ENCODE measurements at places on chromosomes 5 and 9.
A peak's percentile ranks its signal among the peaks of the same experiment; 100 is the strongest.

DNA sequence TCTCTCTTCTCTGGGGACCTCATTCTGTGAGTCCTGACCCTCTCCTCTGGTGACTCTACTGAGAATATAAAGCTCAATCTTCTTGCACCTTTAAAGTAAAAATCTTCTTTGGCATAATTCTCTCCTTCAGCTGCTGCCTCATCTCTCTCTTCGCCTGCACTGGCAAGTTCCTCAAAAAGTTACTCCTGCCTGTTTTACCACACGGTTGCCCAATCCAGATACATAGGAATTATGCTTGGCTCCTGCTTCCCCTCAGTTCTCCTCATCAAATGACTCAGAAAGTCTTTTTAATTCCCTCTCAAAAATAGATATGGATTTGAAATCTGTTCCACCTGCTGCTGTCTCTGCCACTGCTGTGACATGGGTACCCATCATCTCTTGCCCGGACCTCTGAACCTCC, 14.4 kb upstream of the HRCT1 start:
- no peak for DNase-seq

DNA sequence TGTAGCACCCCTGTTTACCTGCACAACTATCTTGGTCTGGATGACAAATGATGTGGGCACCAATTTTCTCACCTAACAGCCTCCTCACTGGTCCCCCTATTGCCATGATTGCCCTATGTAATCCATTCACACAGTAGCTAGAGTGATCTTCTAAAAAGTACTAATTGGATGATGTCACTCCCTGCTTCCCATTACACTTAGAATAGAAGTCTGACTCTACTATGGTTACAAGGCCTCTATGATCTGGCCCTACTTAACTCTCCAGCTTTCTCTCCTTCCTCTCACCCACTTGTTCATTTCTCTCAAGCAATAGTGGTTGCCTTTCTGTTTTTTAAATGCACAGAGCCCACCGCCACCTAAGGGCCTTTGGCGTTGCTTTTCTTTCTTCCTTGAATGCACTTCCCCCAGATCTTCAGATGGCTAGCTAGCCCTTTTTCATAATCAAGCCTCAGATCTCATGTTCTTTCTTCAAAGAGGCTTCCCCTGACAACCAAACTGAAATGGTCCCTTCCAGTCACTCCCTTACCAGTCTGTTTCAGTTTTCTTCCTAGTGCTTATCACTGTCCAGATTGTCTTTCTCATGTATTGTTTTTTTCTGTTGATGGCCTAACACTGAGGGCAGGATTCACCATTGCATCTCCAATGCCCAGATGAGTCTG, 8.7 kb downstream of the IGIP start:
- DNase-seq = no peak

DNA sequence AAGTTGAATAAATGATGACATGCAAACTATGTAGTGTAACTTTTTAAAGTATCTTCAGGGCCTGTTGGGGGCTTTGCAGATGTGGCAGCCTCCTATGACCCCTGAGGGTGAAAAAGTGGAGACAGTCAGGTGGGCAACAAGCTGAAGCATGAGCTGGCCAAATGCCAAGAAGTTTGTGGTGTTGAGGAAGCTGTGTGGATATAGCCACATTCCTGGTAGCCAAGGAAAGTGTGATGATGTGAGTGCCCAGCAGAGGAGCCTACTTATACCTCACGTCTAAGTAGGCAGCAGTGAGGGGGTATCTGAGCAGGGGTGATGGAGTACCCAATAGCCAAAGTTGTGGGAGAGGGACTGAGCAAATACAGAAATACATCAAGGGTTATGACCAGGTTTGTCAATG, 621.2 kb upstream of the CDH6 start:
- no peak for DNase-seq

- peak; percentile 87 for DNase-seq
These were observed 54.9 kb downstream of the SLC44A1 start for GRCh38 chr9:105299190-105299854.

GRCh38 chr9:125190361-125190801, 778 bp upstream of the PPP6C start:
- no peak for DNase-seq

- no peak for DNase-seq
These were observed 278.3 kb downstream of the PDE4D start for GRCh38 chr5:59615272-59615671.

DNA sequence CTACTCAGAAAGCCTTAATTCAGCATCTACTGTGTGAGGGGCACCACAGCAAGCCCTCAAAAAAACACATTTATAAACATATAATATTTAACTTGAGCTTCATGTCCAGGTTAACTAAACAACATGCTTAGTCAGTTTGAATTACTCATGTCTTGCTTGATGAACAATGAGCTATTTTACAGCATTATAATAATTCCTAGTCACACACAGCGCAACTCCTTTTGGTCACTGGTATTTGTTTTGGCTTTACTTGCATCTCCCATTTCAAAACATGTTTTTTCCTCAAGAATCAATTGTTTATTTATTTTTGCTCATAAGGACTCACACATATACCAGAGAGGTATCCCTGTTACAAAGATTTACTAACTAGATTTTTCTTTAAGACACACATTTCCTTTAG, 616.7 kb upstream of the DAB2 start:
- DNase-seq = no peak

- no peak for DNase-seq
These were observed 374.9 kb downstream of the TLE4 start for GRCh38 chr9:79946712-79947111.

- no peak for DNase-seq
These were observed at the start of gene SPINK1 for GRCh38 chr5:147831465-147831864. SPINK1 (minus strand) TSS chr5:147831671; CDS start chr5:147831577, 94 bp downstream.

GRCh38 chr9:93133681-93134014, 403 bp downstream of the NINJ1 start:
- DNase-seq = no peak

GRCh38 chr5:60959156-60959555, 14.2 kb downstream of the NDUFAF2 start:
- DNase-seq = no peak

- no peak for DNase-seq
These were observed 257.7 kb upstream of the KLF9 start for GRCh38 chr9:70672161-70672649.

DNA sequence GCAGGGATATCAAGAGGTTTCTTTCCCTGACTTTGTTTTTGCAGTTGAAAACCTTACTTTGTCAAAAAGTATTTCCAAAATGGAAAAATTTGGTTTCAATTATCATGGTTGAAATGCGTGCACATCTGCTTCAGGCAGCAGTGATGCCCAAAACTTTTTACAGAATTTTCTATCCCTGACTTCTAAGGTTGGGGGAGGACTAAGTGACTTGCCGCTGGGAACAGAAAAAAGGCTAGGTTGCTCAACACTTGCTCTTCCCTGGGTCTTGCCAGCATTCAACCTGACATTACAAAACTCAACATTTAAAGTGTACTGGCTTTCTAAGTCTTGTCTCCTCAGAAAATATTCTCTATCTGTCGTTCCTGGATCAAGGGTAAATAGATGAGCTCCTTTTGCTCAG, 4.7 kb downstream of the KLHL3 start:
- DNase-seq = no peak

- DNase-seq = no peak
These were observed 121.6 kb downstream of the OXCT1 start for GRCh38 chr5:41748631-41749030.

DNA sequence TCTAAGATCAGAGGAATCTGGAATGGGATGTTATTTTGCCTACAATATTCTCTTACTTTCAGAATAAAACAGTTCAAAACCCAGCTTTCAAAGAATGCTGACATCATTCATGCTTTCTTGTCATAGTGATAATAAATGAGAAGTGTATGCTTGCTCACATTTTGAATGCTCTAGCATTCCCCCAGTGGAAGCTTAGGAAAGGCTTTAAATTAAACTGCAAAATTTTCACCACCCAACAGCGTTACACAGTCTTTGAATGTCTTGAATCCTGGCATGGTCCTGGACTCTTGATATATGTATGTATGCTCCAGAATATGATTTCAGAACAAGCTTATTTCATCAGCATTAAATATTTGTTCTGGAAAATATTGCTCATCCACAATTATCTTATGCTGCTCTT, 964.3 kb upstream of the NUDT12 start:
- DNase-seq = no peak

- no peak for DNase-seq
These were observed 727 bp downstream of the RHOBTB3 start for GRCh38 chr5:95731571-95732554.

- DNase-seq = no peak
These were observed 1.6 kb downstream of the CEMIP2 start for GRCh38 chr9:71766663-71767062.

DNA sequence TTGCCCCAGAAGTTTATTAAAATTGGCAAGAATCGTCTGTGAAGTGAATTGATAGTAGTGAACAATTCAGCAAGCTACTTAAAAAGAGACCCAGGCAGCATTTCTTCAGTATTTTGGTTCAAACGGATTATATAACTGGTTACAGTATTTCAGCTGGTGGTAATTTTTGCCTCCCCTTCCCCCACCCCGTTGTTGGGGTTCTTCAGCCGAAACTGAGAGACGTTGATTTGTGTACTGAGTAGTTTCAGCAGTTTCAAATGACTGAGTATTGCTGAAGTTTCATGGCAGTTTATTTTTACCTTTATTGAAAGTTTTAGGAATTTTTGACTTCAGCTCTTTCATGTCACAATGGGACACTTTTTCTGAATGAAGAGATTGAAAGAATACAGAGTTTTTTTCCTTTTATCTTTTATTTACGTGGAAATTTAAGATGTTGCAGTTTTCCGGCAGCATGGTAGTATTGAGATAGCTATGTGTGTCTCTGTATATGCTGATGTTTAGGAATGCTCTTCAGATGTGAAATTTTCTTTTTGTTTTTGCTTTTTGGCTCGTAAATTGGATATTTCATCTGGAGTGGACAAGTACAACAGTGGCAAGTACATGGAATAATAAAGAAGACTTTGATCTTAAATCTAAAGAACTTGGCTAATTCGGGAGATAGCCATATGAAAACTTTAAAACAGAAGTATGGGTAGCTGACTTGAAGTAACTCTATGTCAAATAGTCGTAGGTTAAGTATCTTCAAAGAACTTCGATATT, 1.9 kb downstream of the GPBP1 start:
- DNase-seq = no peak

- DNase-seq = no peak
These were observed 16.7 kb downstream of the IFNB1 start for GRCh38 chr9:21060919-21061561.

DNA sequence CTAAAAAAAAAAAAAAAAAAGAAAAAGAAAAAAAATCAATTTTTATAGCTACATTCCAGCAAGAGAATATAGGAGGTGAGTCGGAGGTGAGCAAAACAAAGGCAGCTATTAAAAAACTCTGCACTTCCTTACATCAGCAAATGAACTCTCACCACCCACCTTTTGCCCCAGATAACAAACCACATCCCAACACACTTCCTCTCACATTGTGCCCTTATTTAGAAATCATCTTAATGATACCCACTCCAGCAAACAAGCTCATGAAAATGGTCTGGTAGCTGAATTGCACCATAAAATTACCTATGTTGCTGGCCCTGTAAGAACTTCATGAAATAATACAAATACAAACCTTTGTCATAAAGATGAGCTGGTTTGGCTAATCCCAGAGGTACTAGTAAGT, 82.9 kb downstream of the CEMIP2 start:
- DNase-seq = no peak

- DNase-seq = peak; percentile 31
These were observed 281.6 kb downstream of the CRB2 start for GRCh38 chr9:123637606-123637944.

DNA sequence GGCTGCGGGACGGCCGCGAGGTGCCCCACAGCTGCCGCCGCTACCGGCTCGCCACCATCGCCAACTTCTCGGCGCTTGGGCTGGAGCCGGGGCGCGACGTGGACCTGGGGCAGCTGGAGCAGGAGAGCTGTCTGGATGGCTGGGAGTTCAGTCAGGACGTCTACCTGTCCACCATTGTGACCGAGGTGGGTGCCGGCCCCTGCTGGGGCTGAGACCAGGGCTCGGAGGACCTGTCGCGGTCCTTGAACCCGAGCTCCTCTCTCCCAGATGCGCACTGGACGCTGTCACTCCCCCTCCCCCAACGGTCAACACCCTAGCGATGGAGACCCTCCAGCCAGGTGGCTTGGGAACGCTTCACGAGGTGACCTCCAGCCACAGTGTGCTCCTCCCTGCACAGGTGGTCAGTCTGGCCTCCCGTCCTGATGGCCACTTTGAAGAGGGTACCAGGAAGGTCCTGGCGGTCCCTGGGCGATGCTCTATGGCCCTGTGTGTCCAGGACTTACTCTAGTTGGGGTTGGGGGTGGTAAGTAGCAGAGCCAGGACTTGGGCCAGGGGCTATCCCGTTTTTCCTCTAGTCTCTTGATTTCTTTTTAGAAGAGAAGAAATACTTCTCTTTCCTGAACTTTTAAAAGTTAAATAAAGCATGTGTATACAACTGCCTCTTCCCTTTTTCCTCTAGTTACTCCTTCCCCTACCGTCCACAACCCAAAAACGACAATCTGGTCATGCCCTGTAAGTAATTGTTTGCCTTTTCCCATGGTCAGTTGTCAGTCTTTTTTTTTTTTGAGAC, 866 bp downstream of the SLC22A5 start:
- no peak for DNase-seq

DNA sequence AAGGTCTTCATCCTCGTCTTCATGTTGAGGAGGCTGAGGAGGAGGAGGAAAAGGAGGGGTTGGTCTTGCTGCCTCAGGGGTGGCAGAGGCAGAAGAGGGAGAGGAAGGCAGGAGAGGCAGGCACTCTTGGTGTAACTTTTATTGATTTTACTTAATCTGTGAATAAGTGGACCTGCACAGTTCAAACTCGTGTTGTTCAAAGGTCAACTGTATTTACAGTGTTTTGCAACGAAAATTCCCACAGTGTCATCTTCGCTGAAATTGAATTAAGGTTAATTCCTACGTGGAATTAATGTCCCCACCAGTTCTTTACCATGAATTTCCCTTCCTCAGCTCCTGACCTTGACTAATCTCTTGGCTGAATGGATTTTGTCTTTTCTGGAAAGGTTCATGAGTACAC, 21.2 kb upstream of the ENHO start:
- no peak for DNase-seq

GRCh38 chr5:139431706-139432105, 7.6 kb downstream of the DNAJC18 start:
- DNase-seq = no peak

DNA sequence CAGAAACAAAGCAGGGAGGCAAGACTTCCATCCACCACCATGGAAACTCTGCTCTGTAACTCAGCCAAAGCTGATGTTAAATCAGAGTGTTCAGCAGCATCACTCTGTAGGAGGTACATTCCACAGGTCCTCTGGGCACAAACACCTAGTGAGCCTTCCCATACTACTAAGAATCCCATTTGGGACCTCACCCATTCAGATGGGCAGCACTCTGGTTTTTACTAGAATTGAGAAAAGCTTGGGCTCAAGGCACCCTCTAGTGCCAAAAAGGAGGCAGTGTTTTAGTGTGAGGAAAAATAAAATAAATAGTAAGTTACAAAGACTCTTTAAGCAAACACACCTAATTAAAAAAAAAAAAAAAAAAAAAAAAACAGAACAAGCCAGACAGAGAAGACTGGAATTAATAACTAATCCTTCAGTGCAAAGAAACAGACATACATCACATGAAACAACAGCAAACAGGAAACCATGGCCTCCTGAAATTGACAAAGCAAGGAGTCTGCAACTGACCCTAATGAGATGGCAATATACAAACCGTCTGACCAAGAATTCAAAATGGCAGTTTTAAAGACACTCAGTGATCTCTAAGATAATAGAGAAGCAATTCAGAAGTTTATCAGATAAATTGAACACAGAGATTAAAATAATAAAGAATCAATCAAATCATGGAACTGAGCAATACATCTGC, 159.5 kb downstream of the GNA14 start:
- no peak for DNase-seq

- no peak for DNase-seq
These were observed 454.9 kb downstream of the ENC1 start for GRCh38 chr5:74185599-74185998.
